ENCODE measurements at places on chromosomes 6 and 20.

GRCh38 chr6:17001188-17001587 is 100.7 kb upstream of the STMND1 start:
- DNase-seq, result no peak

DNA sequence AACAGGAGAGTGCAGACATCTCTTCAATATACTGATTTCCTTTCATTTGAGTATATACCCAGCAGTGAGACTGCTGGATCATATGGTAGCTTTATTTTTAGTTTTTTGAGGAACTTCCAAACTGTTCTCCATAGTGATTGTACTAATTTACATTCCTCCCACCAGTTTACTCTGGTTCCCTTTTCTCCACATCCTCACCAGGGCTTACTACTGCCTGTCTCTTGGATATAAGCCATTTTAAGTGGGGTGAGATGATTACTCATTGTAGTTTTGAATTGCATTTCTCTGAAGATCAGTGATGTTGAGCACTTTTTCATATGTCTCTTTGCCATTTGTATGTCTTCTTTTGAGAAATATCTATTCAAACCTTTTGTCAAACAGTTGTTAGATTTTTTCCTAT is 64.9 kb upstream of the HMGCLL1 start:
- no peak for DNase-seq

GRCh38 chr20:50136822-50137599 is 16.5 kb downstream of the PEDS1 start:
- DNase-seq, result no peak

- DNase-seq, result no peak
Observed at GRCh38 chr20:8709627-8710026, 359.3 kb upstream of the PLCB4 start.

GRCh38 chr6:3227363-3228045 is at the start of gene TUBB2B:
TSS of gene TUBB2B (minus strand) at chr6:3227653. CDS start at chr6:3227543, 110 bp downstream.
- DNase-seq, result peak; percentile 73

GRCh38 chr20:46204594-46205186 is 86.6 kb downstream of the CD40 start:
- DNase-seq, result no peak

DNA sequence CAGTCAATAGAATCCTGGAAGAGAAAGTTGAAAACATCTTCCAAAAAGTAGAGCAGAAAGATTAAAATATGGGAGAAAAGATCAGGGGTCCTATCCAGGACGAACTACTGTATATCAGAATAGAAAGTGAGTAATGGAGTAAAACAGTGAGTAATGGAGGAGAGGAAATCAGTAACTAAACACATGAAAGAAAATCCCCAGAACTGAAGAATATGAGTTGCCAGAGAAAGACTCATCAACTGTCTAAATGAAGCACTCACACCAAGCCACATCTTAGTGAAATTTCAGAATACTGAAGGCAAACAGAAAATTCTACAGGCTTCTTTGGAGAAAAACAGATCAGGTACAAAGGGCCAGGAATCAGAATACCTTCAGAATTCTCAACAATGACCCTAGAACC is 14.9 kb downstream of the IL17A start:
- no peak for DNase-seq

- no peak for DNase-seq
Observed at GRCh38 chr6:144176043-144176442, 25.7 kb downstream of the STX11 start.

DNA sequence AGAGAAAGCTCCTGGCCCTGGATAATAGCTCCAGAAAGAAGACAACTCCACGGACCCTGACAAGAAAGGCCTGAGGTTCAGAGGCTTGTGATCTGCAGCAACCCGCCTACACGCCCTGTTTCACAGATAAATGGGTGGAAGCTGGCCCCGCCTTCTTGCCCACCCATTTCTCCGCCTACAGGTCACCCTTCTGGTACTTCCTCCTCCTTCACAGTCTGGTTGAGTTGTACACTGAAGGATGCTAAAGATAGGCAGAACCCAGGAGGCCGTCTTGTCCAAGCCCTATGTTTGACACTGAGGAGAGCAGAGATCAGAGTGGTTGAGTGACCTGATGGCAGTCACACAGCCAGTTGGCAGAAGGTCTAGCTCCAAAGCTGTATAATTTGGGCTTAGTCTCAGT is 34.2 kb upstream of the MDGA1 start:
- no peak for DNase-seq

- DNase-seq, result peak; percentile 77
Observed at GRCh38 chr6:4351520-4352321, 216.3 kb upstream of the ECI2 start.

DNA sequence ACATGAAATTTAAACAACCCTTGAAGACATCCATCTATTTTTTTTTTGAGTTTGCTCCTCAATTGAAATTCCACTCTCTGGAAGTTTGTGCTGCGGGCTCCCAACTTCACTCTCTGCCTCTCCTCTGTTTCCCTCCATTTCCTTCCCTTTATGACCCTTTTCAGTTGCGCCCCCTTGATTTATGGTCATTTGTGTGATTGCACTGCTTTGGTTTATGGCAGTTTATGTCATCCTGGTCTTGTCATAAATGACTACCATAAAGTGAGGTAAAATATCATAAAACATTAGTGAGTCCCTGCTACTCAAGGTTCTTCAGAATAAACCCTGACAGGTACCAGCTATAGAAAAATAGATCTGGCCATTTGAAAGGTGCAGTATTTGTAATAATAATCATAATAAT is 348.3 kb upstream of the ZFP64 start:
- DNase-seq, result no peak

GRCh38 chr20:23021541-23021940 is 13.6 kb upstream of the SSTR4 start:
- DNase-seq, result no peak

GRCh38 chr6:116298973-116299372 is 19.2 kb upstream of the TSPYL1 start:
- no peak for DNase-seq

DNA sequence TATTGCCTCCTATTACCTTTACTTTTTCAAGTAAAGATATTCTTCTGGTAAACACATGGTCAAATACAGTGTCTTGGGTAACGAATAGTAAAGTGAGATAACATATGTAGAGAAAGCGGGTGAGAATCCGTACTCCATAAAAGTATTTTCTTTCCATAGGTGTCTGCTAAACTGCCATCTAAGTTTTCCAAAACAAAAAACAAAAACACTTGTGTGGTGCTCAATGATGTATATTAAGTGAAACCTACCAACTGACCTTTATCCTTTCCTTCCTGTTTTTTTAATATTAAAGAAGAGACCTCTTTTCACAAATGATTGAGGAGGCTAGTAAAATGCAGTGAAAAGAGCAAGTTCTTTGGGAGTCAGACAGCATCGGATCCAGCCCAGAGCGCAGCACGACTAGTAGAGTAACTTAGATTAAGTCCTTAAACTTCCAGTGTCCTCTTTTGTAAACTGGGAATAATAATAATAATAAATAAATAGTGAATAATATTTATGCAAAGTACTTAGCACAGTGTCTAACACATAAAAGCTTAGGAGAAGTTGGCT is 437 bp upstream of the CDKAL1 start:
- no peak for DNase-seq

DNA sequence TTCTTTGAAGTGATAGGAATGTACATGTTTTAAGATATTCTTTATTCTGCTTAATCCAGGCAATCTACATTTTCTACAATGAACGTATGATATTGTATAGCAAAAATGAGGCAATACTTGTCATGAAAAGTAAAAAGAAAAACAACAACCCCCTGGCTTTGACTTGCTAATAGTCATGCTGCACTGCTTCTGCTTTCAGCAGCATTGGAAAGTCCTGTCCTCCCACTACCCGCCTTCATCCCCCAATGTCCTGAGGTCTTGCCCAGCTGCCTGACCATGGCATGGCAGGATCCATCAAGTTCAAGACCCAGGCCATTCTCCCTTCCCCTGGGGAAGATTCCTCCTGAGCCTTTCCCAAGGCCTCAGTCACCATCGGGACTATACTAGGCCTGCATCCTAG is 156.5 kb downstream of the SH3BGRL2 start:
- no peak for DNase-seq

DNA sequence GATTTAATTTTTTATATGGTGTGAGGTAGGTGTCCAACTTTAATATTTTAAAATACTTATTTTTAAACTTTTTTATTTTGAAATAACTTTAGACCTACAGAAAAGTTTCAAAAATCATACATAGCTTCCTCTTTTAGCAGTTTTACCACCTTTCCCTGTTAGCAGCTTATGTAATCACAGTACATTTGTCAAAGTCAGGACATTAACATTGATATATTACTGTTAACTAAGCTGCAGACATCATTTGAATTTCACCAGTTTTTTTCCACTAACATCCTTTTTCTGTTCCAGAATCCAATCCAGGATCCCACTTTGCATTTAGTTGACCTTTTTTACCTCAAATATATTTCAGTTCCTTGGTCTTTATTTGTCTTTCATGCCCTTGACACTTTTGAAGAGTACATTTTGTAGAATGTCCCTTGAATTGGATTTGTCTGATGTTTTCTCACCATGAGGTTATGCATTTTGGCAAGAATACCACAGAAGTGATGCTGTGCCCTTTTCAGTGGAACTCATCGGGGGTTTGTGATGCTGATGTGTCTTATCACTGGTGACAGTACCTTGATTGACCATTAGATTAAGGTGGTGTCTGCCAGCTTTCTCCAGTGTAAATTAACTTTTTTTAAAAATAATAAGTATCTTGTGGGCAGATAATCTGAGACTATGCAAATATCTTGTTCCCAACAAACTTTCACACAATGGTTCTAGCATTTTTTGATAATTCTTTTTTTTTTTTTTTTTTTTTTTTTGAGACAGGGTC is 33.4 kb downstream of the TTLL9 start:
- no peak for DNase-seq

- DNase-seq, result peak; percentile 54
Observed at GRCh38 chr6:163249651-163250101, 164.8 kb upstream of the QKI start.

DNA sequence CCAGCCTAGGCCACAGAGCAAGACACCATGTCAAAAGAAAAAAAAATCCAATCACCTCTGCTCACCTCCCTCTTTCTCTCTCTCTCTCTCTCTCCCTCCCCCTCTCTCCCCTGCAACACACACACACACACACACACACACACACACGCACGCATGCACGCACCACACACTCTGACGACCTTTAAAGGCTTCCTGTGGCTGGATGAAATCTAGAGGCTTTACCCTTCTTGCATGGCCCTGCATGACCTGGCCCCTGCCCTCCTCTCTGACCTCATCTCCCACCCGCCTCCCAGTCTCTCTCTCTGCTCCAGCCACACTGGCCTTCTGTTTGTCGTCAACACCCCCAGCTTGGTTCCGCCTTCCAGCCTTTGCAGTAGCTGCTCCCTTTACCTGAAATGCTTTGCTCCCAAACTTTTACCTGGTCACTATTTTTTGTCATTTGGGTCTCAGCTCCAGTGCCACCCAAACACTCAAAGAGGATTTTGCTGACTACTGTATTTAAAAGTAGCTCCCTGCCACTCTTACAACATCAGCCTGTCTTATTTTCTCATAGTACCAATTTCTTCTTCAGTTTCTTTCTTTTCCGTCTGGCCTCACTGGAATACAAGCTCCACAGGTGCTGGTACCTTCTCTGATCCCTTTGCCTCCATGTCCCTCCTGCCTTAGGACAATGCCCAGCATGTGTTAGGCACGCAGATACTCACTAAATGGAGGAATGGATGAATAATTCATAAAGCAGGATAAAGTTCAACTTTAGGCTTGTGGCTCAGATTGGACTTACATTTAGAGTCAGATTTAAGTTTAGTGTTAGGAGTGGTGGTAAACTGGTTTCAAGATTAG is 4.3 kb upstream of the LTA start:
- no peak for DNase-seq

- DNase-seq, result no peak
Observed at GRCh38 chr20:39421571-39422105, 459.5 kb downstream of the DHX35 start.

- peak; percentile 46 for DNase-seq
Observed at GRCh38 chr6:148700741-148701311, 46.0 kb upstream of the UST start.

DNA sequence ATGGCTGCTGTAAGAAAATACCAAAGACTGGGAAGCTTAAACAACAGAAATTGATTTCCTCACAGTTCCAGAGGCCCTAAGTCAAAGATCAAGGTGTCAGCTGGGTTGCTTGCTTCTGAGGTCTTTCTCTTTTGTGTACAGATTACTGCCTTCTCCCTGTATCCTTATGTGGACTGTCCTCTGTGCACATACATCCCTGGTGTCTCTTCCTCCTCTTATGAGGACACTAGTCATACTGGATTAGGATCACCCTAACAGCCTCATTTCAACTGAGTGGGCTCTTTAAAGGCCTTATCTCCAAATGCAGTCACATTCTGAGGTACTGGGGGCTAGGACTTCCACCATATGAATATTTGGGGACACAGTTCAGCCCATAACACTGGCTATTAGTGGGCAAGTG is 130.0 kb upstream of the DTNBP1 start:
- no peak for DNase-seq

- DNase-seq, result no peak
Observed at GRCh38 chr6:134680021-134680420, 269.9 kb downstream of the ALDH8A1 start.

DNA sequence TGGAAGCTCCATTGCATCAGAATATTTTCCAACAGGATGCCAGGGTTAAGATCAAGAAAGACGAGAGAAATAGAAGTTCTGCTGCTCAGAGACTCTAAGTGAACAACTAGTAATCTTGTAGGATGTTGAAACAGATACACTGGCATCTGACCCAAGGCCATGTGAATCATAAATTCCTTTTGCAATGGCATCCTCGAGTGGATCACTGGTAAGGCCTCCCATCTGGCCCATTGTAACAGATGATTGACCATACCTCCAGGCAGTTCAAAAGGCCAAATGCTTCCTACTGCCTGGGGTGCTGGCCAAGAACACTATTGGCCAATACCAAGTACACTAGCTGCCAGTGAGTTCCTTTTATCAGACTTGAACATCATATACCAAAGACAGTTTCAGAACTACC is 9.9 kb upstream of the SLC17A3 start:
- no peak for DNase-seq

DNA sequence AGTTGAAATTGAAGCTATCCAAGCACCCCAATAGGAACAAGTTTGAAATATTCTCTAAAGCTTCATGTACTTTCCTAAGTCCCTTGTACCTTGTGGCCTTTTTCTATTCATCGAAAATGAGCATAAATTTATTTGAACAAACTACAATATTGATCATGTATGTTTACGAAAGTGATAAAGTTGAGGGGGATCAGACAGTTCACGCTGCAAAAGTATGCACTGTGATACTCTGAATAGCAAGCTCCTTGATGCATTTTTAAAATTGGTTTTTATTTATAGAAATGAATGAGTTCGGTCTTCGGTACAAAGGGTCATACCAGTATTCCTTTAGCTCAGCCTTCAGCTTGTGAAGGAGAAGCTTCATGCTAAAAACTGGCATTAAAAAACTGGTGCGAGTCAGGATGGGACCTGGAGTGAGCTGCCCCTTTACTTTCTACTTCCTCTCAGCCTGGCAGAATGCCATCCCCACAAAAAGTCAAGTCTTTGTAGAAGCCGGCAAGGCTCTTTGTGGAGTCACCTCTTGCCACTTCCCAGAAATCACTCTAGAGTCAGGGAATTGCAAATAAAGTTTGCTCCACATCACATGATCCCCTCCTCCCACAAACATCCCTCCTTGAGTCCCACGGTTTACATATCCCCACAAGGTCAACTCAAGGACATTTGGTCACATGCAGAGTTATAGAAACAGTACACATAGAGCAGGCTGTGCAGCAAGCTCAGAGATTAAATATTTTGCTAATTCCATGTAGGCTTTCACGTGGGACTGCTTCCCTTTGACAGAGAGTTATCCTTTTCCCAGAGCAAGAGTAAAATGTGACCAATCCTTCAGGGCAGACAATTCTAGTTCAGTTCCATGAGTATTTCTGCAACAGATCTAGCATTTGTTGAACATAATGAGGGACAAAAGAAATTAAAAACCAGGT is 34.6 kb upstream of the ADGRF1 start:
- DNase-seq, result peak; percentile 62

- DNase-seq, result no peak
Observed at GRCh38 chr6:151286214-151286613, 46.4 kb downstream of the AKAP12 start.
